Stimulated activated CD4-positive, alpha-beta T cell treated with anti-CD3 and anti-CD28 coated beads, Interleukin-2, amount 100 ng/mL, for 4 hours (primary cell): ENCODE measurements at places on chromosomes 3 and 15.

- no peak for DNase-seq
These were observed 673.7 kb upstream of the CCDC54 start for GRCh38 chr3:106703524-106703923.

- DNase-seq: no peak
These were observed 6.7 kb downstream of the LMOD3 start for GRCh38 chr3:69115731-69116130.

DNA sequence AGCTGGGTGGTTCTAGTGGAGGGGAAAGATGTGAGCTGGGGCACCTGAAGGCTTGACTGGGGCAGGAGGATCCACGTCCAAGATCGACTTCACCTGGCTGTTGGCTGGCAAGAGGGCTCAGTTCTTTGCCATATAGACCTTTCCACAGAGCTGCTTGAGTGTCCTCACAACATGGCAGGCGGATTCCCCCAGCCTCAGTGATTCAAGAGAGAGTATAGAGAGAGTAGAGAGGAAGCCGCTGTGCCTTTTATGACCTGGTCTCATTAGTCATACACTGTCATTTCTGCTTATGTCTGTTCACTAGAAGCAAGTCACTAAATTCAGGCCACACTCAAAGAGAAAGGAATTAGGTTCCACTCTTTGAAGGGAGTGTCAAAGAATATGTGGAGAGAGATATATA is 101.6 kb downstream of the APBA2 start:
- no peak for DNase-seq

GRCh38 chr3:124514683-124515082 is 215.6 kb upstream of the UMPS start:
- no peak for DNase-seq

DNA sequence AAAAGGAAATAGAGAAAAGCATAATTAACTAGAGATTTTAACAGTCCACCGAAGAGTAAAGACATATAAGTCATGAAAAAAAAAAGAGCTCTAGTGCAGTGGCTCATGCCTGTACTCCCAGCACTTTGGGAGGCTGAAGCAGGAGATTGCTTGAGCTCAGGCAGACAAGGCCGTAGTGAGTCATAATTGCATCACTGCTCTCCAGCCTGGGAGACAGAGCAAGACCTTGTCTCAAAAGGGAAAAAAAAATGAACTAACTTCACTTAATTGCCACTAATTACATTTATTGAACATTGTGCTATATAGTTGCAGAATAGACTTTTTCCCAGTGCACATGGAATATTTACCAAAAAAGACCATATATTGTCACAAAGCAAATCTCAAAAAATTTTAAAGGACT is 221.8 kb downstream of the CBLB start:
- DNase-seq: no peak
